Thoracic aorta (tissue), 2 donors: ENCODE measurements at places on chromosomes 5 and 9. TPM values are rescaled to one million over a fixed set of nuclear protein-coding genes. Genes with fewer than 3 reads are reported as not detected.

DNA sequence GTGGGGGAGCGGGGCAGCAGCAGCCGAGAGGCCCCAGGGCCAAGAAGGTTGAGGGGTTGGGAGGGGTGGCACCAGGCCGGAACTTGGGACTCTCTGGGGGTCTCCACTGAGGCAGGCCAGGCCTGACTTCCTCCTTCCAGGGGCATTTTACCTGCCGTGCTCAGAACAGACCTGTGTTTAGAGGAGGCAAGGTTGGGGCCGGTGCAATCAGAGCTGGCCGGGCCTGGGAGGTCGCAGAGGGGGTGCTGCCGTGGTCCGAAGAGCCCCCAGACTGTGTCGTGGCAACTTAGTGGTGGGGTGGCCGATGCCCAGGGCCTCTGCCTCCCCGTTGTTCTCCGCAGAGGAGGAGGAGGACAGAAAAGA lies 21.8 kb downstream of the GLT6D1 start:
- no peak for DNase-seq

DNA sequence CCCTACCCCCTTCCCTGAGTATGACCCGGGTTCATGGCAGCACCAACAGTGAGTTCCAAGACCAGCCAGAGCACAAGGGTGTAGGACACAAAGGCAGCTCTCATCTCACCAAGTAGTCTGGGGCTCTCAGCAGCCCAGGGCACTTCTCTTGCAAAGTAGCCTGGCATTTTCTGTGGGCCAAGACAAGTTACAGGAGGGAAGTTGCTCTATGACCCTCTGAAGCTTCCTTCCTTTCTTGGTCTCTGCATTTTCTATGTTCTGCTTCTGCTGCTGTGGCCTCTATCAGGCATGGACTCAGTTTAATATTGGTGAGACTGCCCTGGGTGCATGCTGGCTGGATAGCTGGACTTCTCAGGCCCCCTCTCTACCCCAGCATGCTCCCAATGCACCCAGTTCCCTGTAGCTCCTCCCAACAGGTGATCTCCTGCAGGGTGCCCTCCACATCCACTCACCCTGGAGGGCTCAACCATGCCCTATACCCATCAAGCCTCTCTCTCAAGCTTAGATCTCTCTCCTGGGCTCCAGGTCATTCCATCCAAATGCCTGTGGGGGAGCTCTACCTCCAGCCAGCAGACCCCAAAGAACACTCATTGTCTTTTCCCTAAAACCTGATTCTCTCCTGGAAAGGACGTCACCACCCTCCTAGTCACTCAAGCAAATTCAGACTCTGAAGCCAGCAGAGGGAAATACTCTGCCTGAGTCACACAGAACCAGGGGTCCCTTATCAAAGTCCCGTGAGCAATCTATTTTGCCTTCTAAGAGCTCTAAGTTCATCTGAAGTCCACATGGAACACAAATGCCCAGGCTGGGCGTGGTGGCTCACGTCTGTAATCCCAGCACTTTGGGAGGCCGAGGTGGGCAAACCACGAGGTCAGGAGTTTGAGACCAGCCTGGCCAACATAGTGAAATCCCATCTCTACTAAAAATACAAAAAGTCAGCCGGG lies 13.8 kb downstream of the TBC1D2 start:
- DNase-seq: no peak

GRCh38 chr5:76732405-76733048 lies 16.6 kb downstream of the F2R start:
- DNase-seq: no peak

TYRP1 gene
- total RNA-seq: 3.8 TPM

- DNase-seq: no peak
Observed at GRCh38 chr9:122246666-122247065, 17.9 kb upstream of the LHX6 start.

DNA sequence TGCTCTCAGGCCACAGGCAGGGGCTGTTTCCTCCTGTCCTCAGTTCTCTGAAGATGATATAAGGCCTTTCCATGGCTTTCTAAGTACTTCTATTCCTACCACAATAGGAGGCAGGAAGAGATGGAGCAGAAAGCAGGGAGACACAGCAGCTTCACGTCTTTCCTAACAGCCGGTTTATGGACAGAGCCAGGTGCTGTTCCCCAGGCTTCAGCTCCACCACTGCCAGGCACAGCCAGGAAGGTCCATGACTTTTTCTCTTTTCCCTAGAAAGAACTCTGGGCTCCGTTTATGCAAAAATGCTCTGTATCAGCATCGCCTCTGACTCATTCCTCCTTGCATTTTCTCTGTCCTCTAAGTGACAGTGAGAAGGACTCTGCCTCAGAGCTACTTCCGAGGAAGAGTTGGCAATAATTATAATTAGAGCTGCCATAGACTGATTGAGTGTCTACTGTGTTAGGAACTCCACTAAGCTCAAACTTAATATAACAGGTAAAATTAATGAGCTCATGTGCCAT lies 478.5 kb downstream of the RASEF start:
- no peak for DNase-seq

ARID3C gene
- not detected for total RNA-seq

GRCh38 chr5:82312373-82312856 lies 34.3 kb upstream of the RPS23 start:
- DNase-seq: no peak

DNA sequence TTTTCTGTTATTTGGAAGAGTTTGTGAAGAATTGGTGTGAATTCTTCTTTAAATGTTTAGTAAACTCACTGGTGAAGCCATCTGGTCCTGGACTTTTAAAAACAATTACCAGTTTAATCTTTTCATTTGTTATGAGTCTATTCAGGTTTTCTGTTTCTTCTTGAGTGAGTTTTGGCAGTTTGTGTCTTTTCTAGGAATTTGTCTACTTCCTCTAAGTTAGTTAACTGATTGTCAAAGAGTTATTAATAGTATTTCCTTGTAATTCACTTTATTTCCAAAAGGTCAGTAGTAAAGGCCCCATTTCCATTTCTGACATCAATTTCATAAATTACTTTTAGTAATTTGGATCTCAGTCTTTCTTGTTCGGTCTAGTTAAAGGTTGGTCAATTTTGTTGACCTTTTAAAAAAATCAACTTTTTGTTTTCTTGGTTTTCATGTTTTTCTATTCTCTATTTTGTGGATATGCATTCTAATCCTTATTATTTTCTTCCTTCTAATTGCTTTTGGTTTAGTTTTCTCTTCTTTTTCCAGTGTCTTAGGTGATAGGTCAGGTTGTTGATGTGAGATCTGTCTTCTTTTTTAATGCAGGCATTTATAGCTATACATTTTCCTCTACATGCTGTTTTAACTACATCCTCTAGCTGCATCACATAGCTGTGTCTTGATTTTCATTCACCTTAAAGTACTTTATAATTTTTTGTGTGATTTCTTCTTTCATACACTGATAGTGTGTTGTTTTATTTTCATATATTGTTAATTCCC lies 7.3 kb upstream of the SMIM3 start:
- no peak for DNase-seq

GRCh38 chr5:82593481-82593880 lies 315.3 kb upstream of the RPS23 start:
- DNase-seq: no peak

GRCh38 chr9:119092125-119092524 lies 277.1 kb downstream of the BRINP1 start:
- no peak for DNase-seq

IL4 gene
- not detected for total RNA-seq

GRCh38 chr5:9343146-9343850 lies 202.6 kb downstream of the SEMA5A start:
- no peak for DNase-seq

DNA sequence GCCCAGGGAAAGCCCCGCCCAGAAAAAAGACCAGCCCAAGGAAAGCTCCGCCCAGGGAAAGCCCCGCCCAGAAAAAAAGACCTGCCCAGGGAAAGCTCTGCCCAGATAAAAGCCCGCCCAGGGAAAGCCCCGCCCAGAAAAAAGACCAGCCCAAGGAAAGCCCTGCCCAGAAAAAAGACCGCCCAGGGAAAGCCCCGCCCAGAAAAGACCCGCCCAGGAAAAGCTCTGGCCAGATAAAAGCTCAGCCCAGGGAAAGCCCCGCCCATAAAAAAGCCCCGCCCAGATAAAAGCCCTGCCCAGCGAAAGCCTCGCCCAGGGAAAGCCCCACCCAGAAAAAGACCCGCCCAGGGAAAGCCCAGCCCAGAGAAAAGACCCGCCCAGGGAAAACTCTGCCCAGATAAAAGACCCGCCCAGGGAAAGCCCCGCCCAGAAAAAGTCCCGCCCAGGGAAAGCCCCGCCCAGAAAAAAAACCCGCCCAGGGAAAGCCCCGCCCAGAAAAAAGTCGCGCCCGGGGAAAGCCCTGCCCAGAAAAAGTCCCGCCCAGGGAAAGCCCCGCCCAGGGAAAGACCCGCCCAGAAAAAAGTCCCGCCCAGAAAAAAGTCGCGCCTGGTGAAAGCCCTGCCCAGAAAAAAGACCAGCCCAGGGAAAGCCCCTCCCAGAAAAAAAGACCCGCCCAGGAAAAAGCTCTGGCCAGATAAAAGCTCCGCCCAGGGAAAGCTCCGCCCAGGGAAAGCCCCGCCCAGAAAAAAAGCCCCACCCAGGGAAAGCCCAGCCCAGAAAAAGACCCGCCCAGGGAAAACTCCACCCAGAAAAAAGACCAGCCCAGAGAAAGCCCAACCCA lies 11.9 kb downstream of the GRIN1 start:
- DNase-seq: no peak

GRCh38 chr9:101387871-101388506 lies 3.2 kb upstream of the BAAT start:
- no peak for DNase-seq

PCDHA9 gene
- 1.1 TPM for total RNA-seq

- no peak for DNase-seq
Observed at GRCh38 chr9:136664000-136664915, 1.5 kb downstream of the EGFL7 start.

DNA sequence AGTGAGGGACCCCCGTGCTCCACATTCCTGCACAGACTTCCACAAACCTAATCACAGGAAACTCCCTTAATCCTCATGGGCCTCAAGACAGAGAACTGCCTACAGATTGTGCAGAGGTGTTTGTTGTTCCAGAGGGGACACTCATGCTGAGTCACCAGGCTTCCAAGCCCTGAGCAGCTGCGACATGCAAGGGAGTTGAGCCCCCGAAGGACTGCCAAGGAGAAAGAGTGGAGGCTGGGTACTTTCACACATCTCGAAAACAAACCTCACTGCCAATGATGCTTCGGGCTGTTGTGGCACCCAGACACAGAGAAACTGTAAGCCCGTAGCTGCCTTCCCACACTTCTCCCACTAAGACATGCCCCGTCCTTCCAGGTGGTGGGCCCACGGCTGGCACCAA lies 480.8 kb downstream of the CDH12 start:
- no peak for DNase-seq

TAF1L gene
- not detected for total RNA-seq

- DNase-seq: no peak
Observed at GRCh38 chr5:139998837-139999236, 44.3 kb downstream of the NRG2 start.

DNA sequence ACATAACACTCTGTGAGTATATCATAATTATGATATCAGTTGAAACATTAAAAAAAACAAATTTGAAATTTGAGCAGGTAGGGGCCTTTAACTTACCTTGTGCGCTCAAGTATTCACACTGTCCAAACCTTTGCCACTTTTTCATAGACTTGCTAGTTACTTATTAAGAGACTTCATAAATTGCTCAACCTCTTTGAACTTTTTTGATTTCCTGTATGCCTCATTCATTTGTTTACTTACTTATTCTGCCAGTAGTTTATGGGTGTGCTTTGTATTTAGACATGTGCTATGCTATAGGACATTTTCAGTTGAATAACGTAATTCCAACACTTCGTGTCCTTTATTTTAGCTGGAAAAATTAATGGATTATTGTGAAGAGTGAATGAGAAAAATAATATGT lies 204.8 kb downstream of the HCN1 start:
- DNase-seq: no peak

- DNase-seq: no peak
Observed at GRCh38 chr5:178941361-178941760, 363 bp downstream of the ZNF454 start.

DNA sequence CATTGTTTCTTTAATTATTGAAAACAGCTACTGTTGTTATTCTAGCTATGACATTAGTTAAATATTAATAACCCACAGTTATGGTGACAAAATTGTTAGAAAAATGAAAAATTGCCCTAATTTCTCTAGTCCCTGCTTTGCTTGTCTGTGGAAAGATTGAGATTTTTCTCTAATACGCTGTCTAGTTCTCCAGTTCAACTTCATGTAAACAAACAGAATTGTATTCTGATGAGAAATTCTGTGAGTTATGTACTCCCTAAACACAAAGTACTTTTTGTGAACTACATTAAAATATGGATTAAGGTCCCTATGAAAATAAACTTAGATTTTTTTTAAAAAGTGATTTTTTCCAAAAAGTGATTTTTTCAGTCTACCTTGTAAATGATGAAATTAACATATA lies 8.7 kb downstream of the SLF1 start:
- no peak for DNase-seq

DNA sequence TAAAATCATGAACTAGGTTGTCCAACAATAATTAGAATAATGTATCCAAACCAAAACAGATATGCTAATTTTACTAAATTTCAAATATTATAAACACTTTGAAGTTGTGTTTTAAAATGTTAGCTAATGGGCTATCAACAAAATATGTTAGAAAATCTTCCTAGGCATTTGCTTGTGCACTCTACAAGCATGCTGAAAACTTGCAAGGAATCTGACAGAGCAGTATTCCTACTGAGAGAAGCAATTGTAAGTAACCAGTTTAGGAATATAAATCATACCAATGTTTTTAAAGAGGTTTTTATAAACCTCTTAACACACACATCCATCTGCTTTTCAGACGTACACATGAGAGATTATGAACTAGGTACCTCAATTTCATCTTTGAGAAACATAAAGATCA lies 228.4 kb upstream of the TBCA start:
- DNase-seq: no peak

- no peak for DNase-seq
Observed at GRCh38 chr5:122736086-122736845, 38.6 kb upstream of the SNX2 start.

GRCh38 chr9:121133104-121133816 lies 58.5 kb downstream of the CNTRL start:
- DNase-seq: no peak

GRCh38 chr9:75149841-75150241 lies 61.5 kb downstream of the OSTF1 start:
- DNase-seq: no peak

DNA sequence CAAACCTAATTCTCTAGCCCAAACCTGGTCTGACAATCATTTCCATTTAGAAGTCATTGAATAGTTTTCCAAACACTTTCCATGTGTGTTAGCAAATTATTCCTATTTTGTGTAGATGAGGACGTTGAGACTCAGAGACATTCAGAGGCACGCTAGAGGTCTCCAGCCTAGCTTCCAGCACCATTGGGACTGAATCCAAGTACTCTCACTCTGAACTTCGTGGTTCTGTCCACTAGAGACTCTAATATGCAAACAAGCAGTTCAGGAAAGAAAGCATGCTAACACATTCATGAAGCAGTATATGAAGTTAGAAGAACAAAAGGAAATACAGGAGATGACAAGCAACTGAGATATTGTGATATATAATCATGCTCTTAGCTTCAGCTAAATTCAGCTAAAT lies 354.8 kb downstream of the NTRK2 start:
- no peak for DNase-seq
